ENCODE measurements at places on chromosomes 2 and 18.

- no peak overlapping the region for H3K4me3 ChIP-seq
- no peak overlapping the region for H3K27ac ChIP-seq
- H3K36me3 ChIP-seq: no peaks in the 10 kb centered on the region
- H3K27me3 ChIP-seq: no peaks in the 10 kb centered on the region
- no peaks in the 10 kb centered on the region for H3K4me1 ChIP-seq
Measured at GRCh38 chr2:16281451-16282335, 341.3 kb downstream of the MYCN start.

- H3K36me3 ChIP-seq: no peaks in the 10 kb centered on the region
- no peak overlapping the region for H3K27ac ChIP-seq
- no peak overlapping the region for H3K4me3 ChIP-seq
- no peaks in the 10 kb centered on the region for H3K4me1 ChIP-seq
- no peak for DNase-seq
Measured at GRCh38 chr2:101064505-101064867, 62.4 kb downstream of the RPL31 start.

- no peaks in the 10 kb centered on the region for H3K36me3 ChIP-seq
- no peak for DNase-seq
- H3K4me1 ChIP-seq: no peaks in the 10 kb centered on the region
- H3K4me3 ChIP-seq: no peak overlapping the region
- no peak overlapping the region for H3K27ac ChIP-seq
Measured at GRCh38 chr18:36365836-36366775, 68.6 kb downstream of the FHOD3 start.

- H3K36me3 ChIP-seq: no peaks in the 10 kb centered on the region
- no peak overlapping the region for H3K4me3 ChIP-seq
- H3K27me3 ChIP-seq: no peaks in the 10 kb centered on the region
- no peak for DNase-seq
- H3K4me1 ChIP-seq: no peaks in the 10 kb centered on the region
- H3K27ac ChIP-seq: no peak overlapping the region
Measured at GRCh38 chr2:165109915-165110314, 93.9 kb downstream of the SCN3A start.

GRCh38 chr2:80026040-80026729, 278.4 kb downstream of the LRRTM1 start:
- H3K36me3 ChIP-seq: no peaks in the 10 kb centered on the region
- H3K27me3 ChIP-seq: no peaks in the 10 kb centered on the region
- H3K27ac ChIP-seq: no peak overlapping the region
- H3K4me3 ChIP-seq: no peak overlapping the region

DNA sequence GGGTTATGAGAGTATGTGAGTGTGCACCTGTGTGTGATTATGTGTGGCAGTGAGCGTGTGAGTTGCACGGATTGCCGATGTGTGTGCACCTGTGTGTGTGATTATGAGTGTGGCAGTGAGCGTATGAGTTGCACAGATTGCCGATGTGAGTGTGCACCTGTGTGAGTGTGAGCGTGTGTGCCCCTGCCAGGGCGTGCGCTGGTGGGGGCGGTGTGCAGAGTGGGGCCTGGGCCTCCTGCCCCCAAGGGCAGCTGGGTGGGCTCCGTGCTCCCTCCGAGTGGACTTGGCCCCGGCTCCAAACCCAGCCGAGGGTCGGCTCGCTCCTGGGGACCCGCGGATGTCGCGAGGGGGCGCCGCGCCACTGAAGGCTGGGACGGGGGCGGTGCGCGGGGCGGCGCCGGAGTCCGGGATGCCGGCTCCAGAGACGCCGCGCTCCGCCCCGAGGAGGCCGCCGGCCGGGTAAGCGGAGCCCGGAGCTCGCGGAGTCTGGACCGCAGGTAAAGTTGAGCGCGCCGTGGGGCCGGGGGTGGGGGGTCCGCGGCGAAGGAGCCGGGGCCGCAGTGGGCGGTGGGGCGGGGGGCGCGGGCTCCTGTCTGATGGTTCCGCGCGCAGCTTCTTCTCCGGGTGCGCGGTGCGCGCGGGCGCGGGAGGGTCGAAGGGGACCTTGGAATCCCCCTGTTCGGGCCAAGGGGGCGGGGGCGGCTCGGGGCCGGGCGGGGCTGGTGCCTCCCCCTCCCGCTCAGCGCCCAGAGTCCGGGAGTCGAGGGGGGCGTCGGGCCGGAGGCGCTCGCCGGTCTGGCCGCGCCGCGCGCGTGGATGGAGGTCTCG, at the start of gene KCNG2:
Gene KCNG2 (plus strand): TSS at position 421 of the 828 bp plus-strand sequence. CDS start 65,730 bp downstream, outside the sequence.
- no peak for DNase-seq
- no peak within 1 kb of the TSS for H3K27ac ChIP-seq
- peaks cover 22% of the 10 kb centered on the region for H3K27me3 ChIP-seq
- H3K4me3 ChIP-seq: no peak within 1 kb of the TSS

- DNase-seq: peak; percentile 65
- no peaks in the 10 kb centered on the region for H3K36me3 ChIP-seq
- no peak overlapping the region for H3K4me3 ChIP-seq
- no peaks in the 10 kb centered on the region for H3K4me1 ChIP-seq
Measured at GRCh38 chr18:61551586-61551985, 218.4 kb downstream of the CDH20 start.

DNA sequence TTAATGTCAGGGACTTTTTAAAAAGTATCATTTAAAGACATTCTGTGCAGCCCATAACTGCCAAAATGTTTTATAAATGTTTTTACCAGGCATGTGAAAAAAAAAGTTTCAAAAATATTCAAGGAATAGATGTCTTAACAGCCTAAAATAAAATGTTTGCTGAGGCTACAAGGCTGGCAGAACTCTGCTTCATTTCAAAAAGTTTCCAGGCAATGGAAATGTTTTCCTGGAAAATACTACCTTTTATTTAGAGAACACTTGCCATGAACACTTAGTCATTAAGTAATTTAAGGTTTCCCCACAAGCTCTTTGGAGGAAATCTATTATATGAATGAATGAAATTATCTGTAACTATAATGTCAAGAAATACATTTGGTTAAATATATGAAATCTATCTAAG, 68.8 kb downstream of the THADA start:
- H3K36me3 ChIP-seq: no peaks in the 10 kb centered on the region
- no peak for DNase-seq
- H3K27me3 ChIP-seq: no peaks in the 10 kb centered on the region
- H3K4me3 ChIP-seq: no peak overlapping the region
- peaks cover 15% of the 10 kb centered on the region for H3K4me1 ChIP-seq

DNA sequence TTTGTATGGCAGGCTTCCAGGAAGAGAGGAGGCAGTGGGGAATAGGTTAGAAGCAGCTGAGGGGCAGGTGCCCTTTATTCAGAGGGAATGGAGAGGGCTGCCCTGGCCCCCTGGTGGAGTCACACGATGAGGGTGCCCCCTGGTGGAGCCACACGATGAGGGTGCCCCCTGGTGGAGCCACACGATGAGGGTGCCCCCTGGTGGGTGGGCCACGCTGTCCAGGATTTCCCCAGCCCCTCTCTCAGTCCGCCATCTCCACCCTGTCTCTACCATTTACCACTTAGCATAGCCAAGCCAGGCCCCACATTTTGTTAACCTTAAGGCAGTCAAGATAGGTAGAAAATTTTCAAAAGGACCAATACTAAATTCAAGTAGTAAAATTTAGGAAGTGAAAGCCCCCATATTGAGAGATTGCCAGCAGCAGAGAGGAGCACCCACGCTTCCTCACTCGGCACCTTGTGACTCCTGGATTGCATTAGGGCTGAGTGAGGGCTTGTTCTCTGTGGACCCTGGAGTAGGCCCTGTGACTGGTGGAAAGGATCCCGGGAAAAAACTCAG, 10.4 kb upstream of the FAM228A start:
- H3K27me3 ChIP-seq: no peaks in the 10 kb centered on the region
- H3K36me3 ChIP-seq: no peaks in the 10 kb centered on the region
- no peak overlapping the region for H3K27ac ChIP-seq

GRCh38 chr2:127080938-127081755, 25.8 kb downstream of the BIN1 start:
- H3K4me3 ChIP-seq: no peak overlapping the region
- H3K36me3 ChIP-seq: no peaks in the 10 kb centered on the region
- DNase-seq: peak; percentile 57
- H3K27me3 ChIP-seq: no peaks in the 10 kb centered on the region

DNA sequence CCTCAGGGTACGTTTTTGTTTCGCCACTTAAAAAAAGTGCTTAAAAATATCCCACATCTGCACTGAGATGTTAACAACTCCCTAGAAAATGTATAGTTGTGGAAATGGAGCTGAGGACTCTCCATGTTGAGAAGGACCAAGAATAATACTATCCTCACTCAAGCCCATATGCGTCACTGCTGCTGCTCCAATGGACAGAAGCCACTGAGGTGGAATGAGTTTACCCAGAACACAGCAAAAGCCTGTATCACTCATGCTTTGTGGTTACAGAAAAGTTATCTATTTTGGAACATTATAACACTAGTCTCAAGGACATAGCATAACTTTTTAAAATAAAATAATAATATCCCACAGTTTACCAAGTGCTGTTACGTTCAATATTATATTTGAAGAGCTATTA, 31.9 kb downstream of the DSC3 start:
- no peaks in the 10 kb centered on the region for H3K4me1 ChIP-seq
- no peaks in the 10 kb centered on the region for H3K36me3 ChIP-seq
- DNase-seq: no peak
- H3K27me3 ChIP-seq: no peaks in the 10 kb centered on the region

DNA sequence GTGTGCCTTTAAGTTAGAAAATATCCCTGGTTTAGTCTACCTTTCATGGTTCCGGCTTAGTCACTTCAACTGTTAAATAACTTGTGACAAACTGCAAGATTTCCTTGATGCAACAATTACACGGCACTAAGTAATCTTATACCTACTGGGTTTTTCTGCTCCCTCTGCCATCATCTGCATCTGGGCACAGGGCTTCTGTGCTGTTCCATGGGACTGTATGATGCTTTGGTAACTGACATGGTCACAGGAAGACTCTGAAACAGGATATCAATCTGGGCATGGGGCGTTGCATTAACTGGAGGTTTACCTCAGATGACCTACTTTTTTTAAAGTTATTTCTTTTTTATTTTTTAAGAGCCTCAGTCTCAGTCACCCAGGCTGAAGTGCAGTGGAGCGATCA, 365.4 kb downstream of the SS18 start:
- H3K27ac ChIP-seq: no peak overlapping the region
- H3K4me3 ChIP-seq: no peak overlapping the region
- no peak for DNase-seq
- H3K27me3 ChIP-seq: no peaks in the 10 kb centered on the region
- no peaks in the 10 kb centered on the region for H3K36me3 ChIP-seq
- no peaks in the 10 kb centered on the region for H3K4me1 ChIP-seq

GRCh38 chr2:137173463-137173862, 408.1 kb downstream of the THSD7B start:
- no peaks in the 10 kb centered on the region for H3K27me3 ChIP-seq
- H3K36me3 ChIP-seq: no peaks in the 10 kb centered on the region
- no peak overlapping the region for H3K4me3 ChIP-seq
- DNase-seq: no peak

- H3K4me3 ChIP-seq: no peak overlapping the region
- H3K36me3 ChIP-seq: no peaks in the 10 kb centered on the region
- DNase-seq: no peak
- H3K4me1 ChIP-seq: no peaks in the 10 kb centered on the region
- H3K27ac ChIP-seq: no peak overlapping the region
- no peaks in the 10 kb centered on the region for H3K27me3 ChIP-seq
Measured at GRCh38 chr2:51789918-51790317, 758.0 kb upstream of the NRXN1 start.

DNA sequence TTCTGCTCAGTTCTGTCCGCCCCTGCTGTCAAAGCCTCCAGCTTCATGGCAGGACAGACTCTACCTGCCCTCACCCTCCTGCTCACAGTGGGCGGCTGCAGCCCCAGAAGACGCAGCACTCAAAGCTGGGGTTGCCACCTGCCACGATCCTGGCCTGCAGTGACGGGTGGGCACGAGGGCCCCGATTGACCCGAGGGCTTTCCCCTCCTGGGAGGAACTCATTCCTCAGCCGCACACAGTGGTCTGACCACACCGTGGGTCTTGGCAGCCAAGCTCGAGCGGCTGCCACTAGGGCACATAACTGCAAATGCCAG, 47.1 kb downstream of the HS6ST1 start:
- no peak overlapping the region for H3K4me3 ChIP-seq
- H3K4me1 ChIP-seq: no peaks in the 10 kb centered on the region
- no peak overlapping the region for H3K27ac ChIP-seq
- no peaks in the 10 kb centered on the region for H3K36me3 ChIP-seq

- no peaks in the 10 kb centered on the region for H3K27me3 ChIP-seq
- no peaks in the 10 kb centered on the region for H3K4me1 ChIP-seq
- no peaks in the 10 kb centered on the region for H3K36me3 ChIP-seq
- H3K4me3 ChIP-seq: no peak overlapping the region
Measured at GRCh38 chr2:47779426-47779790, 3.5 kb upstream of the MSH6 start.

DNA sequence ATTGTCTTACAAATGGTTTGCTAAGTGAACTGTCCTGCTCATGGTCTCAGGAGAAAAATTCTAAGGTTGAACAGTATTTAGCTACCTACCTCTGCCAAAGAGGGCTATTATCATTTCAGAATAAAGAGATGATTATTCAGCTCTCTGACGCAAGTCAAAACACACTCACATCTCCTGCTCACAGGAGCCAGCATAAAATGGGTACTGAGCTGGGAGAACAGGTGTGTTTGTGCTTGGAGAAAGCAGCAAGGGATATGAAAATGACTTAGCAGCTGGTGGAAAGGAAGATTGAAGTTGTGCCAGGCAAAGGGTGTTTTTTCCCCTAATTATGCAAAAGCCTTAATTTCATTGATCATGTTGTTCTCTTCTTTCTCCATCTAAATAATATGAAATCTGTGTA, 47.3 kb upstream of the TANK start:
- no peaks in the 10 kb centered on the region for H3K4me1 ChIP-seq
- no peak overlapping the region for H3K4me3 ChIP-seq
- H3K27me3 ChIP-seq: no peaks in the 10 kb centered on the region
- no peak overlapping the region for H3K27ac ChIP-seq

All from uterus (tissue), 4 donors.